ENCODE measurements at places on chromosomes 1 and 21.

DNA sequence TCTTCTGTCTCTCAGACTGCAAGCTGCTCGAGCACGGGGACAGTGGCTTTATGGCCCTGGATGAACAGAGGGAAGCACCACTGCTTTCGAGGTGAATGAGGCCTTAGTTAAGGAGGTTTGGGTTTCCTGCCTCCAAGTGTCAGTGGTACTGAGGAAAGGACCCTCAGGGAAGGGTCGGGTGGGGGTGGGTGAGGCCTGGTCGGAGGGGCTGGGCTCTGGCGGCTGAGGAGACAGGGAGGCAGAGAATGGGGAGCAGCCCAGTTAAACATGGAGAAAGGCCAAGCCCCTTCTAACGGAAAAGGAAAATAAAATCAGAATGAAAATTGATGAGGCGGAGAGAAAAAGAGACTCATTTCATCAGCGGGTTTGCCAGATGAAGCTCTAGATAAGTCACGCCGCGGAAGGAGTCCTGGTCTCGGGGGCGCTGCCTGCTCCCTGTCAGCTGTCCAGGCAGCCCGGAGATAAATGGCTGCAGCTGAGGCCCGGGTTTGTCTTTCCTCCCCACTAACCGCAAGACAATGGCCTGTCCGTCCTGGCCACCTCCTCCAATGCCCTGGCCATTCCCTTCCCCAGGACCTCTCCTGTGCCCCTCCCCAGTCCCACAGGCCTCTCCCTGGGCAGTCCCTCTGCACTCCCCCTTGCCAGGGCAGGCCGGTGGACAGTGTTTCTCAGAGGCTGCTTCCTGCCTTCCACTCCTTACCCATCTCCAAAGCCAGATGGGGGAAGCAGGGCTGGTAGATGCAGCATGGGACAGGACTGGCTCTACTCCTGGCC is 55.2 kb downstream of the LRRN2 start:
- DNase-seq: no peak

DNA sequence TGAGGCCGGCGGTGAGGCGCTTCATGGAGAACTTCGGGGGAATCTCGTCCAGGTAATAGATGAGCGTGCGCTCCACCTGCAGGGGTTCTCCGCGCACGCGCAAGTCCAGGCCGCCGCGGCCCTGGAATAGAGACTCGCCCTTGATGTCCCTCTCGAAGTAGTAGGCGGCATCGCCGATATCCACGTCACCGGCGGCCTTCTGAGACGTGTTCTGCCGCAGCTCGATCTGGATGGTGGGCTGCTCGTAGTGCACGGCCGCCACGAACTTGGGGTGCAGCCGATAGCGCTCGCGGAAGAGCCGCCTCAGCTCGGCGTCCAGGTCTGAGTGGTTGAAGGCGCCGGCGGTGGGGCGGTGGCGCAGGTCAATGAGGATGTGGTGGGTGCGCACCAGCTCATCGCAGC is 726 bp downstream of the TACSTD2 start:
- no peak for DNase-seq

DNA sequence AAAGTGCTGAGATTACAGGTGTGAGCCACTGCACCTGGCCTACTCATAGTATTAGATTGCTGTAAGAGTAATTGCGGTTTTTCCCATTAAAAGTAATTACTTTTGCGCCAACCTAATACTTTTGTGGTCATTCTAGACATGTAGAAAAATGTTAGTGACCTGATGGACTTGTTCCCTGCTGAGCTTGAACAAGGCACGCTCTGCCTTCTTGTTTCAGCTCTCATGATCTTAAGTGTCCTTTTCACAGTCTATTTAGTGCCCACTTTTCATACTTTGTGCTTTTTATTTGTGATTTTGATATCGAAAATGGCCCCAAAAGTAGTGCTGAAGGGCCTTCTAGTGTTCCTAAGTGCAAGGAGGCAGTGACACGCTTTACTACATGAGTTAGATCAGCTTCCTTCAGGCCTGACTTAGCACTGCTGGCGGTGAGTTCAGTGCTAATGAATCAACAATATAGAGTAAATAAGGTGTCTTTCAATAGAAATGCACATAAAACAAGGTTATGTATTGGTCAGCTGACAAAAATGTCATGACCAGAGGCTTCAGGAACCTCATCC is 5.6 kb upstream of the RD3 start:
- no peak for DNase-seq

GRCh38 chr1:50369830-50370229 is 53.4 kb downstream of the DMRTA2 start:
- DNase-seq: no peak

- DNase-seq: no peak
Measured at GRCh38 chr1:44803062-44803311, 2.8 kb downstream of the PLK3 start.

- no peak for DNase-seq
Measured at GRCh38 chr1:118751166-118751565, 237.0 kb downstream of the TBX15 start.

GRCh38 chr1:43893006-43893405 is 40.6 kb upstream of the ARTN start:
- no peak for DNase-seq

DNA sequence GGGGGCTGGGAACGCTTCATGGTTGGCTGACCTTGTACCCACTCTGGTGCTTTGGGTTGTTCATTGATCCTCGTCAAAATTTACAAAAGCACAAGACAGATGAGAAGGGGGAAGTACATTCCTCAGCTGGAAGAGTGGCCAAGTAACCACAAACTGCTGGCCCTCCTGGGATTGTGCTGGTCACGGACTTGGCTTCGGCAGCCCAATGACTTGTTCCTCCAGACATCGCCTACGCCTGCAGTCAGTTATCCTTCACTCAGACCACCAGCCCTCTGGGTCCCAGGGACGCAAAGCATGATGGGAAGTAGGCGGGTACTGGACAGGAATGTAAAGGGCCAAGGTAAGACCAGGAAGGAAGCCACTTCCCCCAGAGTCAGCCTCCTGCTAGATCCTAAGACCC is 53.1 kb downstream of the LMX1A start:
- no peak for DNase-seq

DNA sequence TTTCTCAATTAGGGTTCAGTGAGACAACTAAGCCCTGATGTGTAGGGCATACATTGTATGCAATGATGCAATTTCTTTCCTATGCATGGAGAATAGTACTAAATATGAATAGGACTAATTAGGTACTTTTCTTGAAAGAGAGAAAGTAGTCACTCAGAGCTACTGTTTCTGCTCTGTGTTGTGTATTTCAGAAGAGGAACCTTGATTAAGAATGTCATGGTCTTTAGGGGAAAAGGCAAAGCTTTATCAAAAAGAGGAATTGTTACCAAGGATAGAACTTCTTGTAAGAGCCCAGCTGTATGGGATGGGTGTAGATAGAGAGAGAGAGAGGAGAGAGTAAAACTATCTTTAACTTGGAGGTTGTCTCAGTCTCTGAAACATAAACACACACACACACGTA is 49.1 kb downstream of the HLX start:
- no peak for DNase-seq

GRCh38 chr1:25715888-25716287 is 84.1 kb upstream of the SELENON start:
- DNase-seq: no peak

DNA sequence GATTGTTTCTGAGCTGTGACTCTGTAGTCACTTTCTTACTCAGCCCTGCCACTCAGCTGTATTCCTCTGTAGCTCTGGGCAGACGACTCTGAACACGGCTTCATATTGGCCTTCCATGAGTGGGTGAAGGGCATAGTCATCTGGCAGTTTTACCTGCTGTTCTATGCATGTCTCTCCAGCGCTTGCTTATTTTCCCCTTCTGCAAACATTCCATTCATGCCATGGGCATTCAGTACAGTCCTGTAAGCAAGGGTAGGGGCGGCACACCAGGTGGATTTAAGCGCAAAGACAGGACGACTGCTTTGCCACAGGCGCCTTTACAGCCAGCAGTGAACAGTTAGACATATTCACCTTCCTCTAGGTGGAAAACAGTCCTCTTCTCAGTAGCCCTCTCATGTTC is 4.4 kb upstream of the WDR26 start:
- DNase-seq: no peak

DNA sequence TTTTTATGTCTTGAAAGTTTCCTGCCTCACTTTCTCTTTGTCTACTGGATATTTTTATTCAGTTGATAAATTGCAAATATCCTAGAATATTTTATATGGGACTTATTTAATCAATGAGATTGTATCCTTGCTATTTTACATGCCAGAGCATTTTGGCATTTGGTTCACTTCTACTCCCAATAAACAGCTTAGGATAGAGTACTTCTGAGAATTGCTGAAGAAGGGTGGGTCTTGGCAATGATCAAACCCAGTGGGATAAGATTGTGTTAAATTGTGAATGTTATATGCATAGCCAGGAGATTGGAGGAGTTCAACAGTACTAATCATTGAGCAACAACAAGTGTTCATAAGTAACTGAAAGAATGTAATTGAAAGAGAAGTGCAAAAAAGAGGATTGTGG is 60.1 kb downstream of the SDCCAG8 start:
- no peak for DNase-seq

- peak; percentile 93 for DNase-seq
Measured at GRCh38 chr1:6259491-6260362, 1.2 kb downstream of the GPR153 start.

GRCh38 chr1:23590058-23590783 is 30.9 kb upstream of the ID3 start:
- no peak for DNase-seq

DNA sequence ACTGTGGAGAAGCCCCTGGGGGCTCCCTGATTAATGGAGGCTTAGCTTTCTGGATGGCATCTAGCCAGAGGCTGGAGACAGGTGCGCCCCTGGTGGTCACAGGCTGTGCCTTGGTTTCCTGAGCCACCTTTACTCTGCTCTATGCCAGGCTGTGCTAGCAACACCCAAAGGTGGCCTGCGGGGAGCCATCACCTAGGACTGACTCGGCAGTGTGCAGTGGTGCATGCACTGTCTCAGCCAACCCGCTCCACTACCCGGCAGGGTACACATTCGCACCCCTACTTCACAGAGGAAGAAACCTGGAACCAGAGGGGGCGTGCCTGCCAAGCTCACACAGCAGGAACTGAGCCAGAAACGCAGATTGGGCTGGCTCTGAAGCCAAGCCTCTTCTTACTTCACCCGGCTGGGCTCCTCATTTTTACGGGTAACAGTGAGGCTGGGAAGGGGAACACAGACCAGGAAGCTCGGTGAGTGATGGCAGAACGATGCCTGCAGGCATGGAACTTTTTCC is 24.8 kb downstream of the PCSK9 start:
- DNase-seq: no peak
